ENCODE measurements at places on chromosomes 16 and 17. TPM values are rescaled to one million over a fixed set of nuclear protein-coding genes. Genes with fewer than 3 reads are reported as not detected.
A peak's percentile ranks its signal among the peaks of the same experiment; 100 is the strongest.

Gene CDC6
- 16.4 TPM for total RNA-seq

DNA sequence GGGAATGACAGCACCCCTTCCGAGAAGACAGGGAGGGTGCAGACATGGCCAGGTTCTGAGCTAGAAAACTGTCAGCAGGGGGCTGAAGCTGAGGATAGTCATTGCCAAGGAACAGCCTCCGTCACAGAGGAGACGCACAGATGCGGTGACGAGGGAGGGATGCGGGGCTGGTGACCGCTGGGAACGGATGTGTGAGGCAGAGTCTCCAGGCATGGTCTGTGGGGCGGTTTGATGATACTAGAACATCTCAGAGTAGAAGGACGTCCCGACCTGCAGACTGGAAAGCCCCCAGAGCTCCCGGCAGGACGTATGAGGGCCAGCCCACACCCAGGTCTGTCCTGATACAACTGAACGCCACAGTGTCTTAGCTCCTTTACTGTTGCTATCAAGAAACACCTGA lies 1.8 kb upstream of the CSNK1D start:
- no peak overlapping the region for H3K27ac ChIP-seq
- no peaks in the 10 kb centered on the region for H3K27me3 ChIP-seq
- no peak overlapping the region for H3K4me3 ChIP-seq
- DNase-seq: no peak

DNA sequence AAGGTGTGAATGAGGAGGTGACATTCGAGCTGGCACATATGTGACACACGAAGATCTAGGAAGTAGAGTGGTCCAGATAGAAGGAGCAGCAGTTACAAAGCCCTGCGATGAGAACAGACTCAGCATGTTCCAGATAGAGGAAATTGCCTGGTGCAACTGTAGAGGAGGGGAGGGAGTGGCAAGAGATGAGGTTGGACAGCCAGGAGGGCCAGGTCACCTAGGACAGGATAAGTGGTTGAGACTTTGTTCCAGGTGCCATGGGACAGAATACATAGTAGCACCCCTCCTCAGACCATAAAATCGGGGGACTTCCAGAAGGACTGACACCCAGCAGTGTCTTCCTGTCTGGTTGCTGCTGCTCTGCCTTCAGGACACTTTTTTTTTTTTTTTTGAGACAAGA lies 11.0 kb upstream of the CENPT start:
- DNase-seq: no peak
- no peaks in the 10 kb centered on the region for H3K27me3 ChIP-seq
- H3K4me1 ChIP-seq: peaks cover 20% of the 10 kb centered on the region
- no peak overlapping the region for H3K4me3 ChIP-seq
- no peak overlapping the region for H3K27ac ChIP-seq
- H3K36me3 ChIP-seq: no peaks in the 10 kb centered on the region

DNA sequence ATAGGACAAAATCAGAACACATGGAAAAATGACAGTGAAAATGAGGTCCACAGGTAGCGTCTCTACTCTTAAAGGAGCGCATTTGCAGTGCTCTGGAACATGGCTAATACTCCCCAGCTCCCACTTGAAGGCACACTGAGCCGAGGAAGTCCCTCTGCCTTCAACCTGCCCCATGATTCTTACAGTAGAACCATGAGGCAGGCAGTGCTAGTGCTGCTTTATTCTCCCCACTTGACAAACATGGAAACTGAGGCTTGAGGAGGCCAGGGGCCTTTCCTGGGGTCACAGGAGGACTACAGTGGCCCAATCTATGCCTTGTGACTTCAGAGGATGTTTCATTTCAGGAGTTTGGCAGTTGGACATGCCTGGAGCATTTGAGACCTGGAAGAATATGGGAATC lies 244.1 kb upstream of the MAF start:
- H3K27ac ChIP-seq: no peak overlapping the region
- no peaks in the 10 kb centered on the region for H3K36me3 ChIP-seq
- H3K4me1 ChIP-seq: no peaks in the 10 kb centered on the region
- no peaks in the 10 kb centered on the region for H3K27me3 ChIP-seq

DNA sequence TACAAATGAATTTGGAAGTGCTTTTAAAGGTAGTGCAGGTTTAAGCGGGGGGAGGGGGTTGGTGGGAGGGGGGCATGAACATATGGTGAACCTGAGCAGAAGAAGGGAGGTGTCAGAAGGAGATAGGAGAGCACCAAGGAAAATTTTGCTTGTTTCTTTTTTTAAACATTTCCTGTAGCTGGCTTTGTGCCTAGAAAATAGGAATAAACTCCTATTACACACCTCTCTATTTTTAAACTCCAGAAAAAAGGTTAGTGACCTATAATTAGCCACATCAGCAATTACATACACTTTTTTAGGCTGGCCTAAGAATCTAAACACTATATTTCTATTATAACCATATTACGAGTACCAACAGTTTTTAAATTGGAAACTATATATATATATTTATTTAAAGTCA lies 159.1 kb downstream of the SKAP1 start:
- no peak for DNase-seq
- H3K27ac ChIP-seq: no peak overlapping the region
- no peak overlapping the region for H3K4me3 ChIP-seq
- H3K36me3 ChIP-seq: no peaks in the 10 kb centered on the region
- H3K27me3 ChIP-seq: no peaks in the 10 kb centered on the region

Gene RAB37
- not detected for total RNA-seq

Gene XAF1
- total RNA-seq: 4.7 TPM

Gene SPIRE2
- 1.0 TPM for total RNA-seq

DNA sequence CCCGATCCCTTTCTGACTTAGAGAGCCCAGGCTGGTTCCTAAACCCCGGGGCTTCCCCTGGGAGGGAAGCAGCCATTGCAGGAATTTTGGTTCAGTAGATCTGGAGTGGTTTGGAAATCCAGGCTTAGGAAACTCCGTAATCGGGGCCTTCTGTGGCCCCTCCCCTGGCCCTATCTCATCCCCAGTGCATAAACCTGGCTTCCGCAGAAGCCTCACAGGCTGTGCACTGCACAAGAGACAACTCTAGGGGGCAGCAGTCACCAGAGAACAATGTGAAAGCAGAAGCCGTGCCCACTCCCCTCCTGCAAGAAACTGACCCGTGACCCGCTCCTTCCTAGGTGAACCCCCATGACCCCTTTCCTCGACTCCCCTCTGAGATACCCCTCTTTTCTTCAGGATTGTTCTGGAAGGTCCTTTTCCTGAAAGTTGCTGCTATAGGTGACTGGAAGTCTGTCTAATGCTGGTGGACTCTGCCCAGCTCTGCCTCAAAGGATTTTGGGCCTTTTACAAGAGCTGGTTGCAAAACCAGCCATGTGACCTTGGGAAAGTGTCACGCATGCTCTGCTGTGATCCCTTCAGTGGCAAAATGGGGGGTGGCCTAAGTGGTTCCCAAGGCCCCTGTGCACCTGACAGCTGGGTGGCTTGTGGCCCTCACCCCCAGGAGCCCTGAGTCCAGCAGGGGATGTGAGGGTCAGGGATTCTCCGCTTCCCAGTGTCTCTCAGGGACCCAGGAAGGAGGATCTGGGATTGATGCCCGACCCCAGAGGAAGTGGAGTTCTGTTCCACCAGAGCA lies 14.4 kb downstream of the GUCY2D start:
- DNase-seq: peak; percentile 75
- H3K27ac ChIP-seq: no peak overlapping the region
- no peaks in the 10 kb centered on the region for H3K36me3 ChIP-seq

DNA sequence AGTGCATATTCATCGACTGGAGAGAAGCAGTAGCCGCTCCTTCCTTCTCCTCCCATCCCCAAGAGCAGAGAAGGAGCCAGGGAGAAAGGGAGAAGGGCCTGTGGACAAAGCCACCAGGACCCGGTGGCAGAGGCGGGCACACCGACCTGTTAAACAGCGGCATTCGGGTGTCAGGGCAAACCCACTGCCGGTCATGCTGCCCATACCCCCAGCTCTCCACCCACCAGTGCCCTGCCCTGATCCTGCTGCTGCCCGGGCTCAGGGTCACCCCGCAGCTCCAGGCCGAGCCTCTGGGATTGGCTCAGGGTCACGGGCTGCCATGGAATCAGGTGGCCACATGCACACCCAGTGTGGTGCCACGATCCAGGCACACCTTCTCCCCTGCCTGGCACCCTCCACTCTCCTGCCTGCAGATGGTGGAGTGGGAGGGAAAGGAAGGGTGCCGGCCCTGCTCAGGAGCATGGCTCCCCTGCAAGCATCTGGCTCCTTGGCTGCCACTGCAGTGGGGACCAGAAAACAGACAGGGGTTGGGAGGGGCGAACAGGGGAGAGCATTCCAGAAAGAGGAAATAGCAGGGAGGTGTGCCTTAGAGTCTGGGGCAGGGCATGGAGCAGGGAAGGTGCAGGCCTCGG lies 18.3 kb upstream of the RASD1 start:
- peaks cover 6% of the 10 kb centered on the region for H3K4me1 ChIP-seq
- no peak for DNase-seq
- H3K27me3 ChIP-seq: no peaks in the 10 kb centered on the region
- no peaks in the 10 kb centered on the region for H3K36me3 ChIP-seq
- H3K27ac ChIP-seq: no peak overlapping the region
- no peak overlapping the region for H3K4me3 ChIP-seq

GRCh38 chr16:54447576-54448440 lies 161.2 kb upstream of the IRX3 start:
- H3K36me3 ChIP-seq: no peaks in the 10 kb centered on the region
- H3K27ac ChIP-seq: no peak overlapping the region
- H3K4me3 ChIP-seq: no peak overlapping the region
- H3K27me3 ChIP-seq: no peaks in the 10 kb centered on the region
- H3K4me1 ChIP-seq: no peaks in the 10 kb centered on the region

Gene MEOX1
- not detected for total RNA-seq

Gene HIC1
- total RNA-seq: 13.9 TPM

DNA sequence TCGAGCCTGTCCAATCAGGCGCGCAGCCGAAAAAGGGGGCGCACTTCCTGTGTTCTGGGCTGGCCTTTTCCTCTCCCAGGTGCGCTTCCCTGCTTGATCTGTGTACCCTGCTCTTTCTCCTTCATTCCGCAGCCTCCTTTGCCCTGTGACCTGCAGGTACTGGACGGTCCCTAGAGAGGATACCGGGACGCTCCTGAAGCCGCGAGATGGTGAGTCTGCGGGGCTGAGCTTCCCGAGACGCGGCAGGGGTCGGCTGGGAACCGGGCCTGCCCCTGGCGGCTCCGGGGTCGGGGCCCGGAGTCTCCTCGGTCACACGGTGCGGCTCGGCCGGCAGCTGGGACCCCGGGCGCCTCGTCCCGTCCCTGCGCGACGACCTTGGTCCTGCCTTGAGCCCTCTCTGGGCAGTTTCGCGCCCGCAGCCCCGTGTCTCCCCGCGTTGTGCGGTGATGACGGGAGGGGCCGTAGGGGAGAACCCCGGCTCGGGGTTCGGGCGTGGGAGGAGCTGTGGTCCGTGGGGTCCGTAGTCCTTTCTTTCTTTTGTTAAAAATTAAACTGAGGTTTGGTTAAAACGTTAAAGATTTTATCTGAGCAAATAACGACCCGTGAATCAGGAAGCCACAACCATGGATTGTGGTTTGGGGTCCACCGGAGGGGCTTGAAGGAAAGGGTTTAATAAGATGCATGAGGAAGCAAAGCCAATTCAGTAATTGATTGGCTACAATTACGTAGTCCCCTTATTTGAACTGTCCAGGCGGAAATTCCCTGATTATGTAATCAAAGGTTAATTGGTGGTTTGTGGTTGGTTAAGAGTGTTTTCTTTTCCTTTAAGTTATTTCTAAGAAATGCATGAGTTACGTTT lies 172.8 kb upstream of the ZNF267 start:
- H3K27me3 ChIP-seq: no peaks in the 10 kb centered on the region
- DNase-seq: peak; percentile 96
- peaks cover 6% of the 10 kb centered on the region for H3K36me3 ChIP-seq
- peak overlapping the region; percentile 0 for H3K27ac ChIP-seq
- peak overlapping the region; percentile 74 for H3K4me3 ChIP-seq

GRCh38 chr16:53882310-53882709 lies 178.4 kb downstream of the FTO start:
- no peaks in the 10 kb centered on the region for H3K27me3 ChIP-seq
- peaks cover 18% of the 10 kb centered on the region for H3K36me3 ChIP-seq
- no peak overlapping the region for H3K27ac ChIP-seq

Gene BCKDK
- total RNA-seq: 28.4 TPM

Gene CBFA2T3
- total RNA-seq: not detected

DNA sequence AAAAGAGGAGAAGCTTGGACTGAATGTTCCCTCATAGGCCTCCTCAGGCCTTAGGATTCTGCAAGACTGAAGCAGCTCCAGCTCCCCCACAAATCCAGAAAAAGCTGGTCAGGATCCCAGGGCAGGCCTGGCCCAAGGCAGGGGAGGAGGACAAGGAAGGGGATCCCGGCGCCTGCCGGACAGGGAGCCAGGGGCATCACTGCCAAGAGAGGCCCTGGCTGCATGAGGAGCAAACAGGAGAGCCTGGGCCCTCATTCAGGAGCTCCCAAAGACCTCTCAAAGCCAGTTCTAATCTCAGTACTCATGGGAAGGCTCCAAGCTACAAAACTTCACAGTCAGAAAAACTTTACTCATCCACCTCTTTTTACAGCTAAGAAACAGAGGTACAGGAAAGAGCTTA lies 67.3 kb downstream of the ZNF423 start:
- no peaks in the 10 kb centered on the region for H3K27me3 ChIP-seq
- no peaks in the 10 kb centered on the region for H3K36me3 ChIP-seq
- no peak overlapping the region for H3K27ac ChIP-seq
- H3K4me3 ChIP-seq: no peak overlapping the region

DNA sequence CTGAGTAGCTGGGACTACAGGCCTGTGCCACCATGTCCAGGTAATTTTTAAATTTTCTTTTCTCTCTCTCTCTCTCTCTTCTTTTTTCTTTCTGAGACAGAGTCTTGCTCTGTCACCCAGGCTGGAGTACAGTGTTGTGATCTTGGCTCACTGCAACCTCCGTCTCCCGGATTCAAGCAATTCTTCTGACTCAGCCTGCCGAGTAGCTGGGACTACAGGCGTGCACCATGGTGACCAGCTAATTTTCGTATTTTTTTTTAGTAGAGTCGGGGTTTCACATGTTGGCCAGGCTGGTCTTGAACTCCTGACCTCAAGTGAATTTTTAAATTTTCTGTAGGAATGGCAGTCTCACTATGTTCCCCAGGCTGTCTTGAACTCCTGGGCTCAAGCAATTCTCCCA lies 11.1 kb upstream of the ZNF652 start:
- H3K4me3 ChIP-seq: no peak overlapping the region
- peaks cover 3% of the 10 kb centered on the region for H3K4me1 ChIP-seq
- DNase-seq: no peak

Gene CCL7
- total RNA-seq: not detected

Gene C1QTNF1
- total RNA-seq: not detected

Gene PDILT
- not detected for total RNA-seq

Gene TMC6
- 70.7 TPM for total RNA-seq

Gene SHISA6
- not detected for total RNA-seq

- no peaks in the 10 kb centered on the region for H3K4me1 ChIP-seq
- no peak overlapping the region for H3K27ac ChIP-seq
- no peak overlapping the region for H3K4me3 ChIP-seq
- H3K36me3 ChIP-seq: no peaks in the 10 kb centered on the region
These were observed 47.5 kb downstream of the XYLT1 start for GRCh38 chr16:17423221-17423620.

GRCh38 chr16:71758293-71758760 lies 33.8 kb upstream of the PHLPP2 start:
- no peaks in the 10 kb centered on the region for H3K27me3 ChIP-seq
- no peak overlapping the region for H3K27ac ChIP-seq
- peaks cover 37% of the 10 kb centered on the region for H3K36me3 ChIP-seq
- no peak for DNase-seq
- peaks cover 3% of the 10 kb centered on the region for H3K4me1 ChIP-seq

DNA sequence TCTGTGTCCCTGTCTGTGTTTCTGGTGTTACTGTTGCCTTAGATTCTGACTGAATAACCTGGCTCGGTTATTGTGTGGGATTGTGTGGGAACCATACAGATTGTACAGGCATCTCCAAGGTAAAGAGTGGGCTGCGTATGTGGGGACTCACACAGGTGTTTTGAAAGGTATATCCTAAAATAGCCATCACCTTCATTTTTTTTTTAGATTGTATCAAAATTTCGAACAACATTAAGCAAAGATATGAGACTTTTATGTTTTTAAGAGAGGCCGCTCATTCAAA lies 53.5 kb downstream of the ATP2C2 start:
- no peak overlapping the region for H3K27ac ChIP-seq
- no peaks in the 10 kb centered on the region for H3K36me3 ChIP-seq

Gene OTOA
- 0.07 TPM for total RNA-seq

Gene TEX19
- 0.34 TPM for total RNA-seq
